ENCODE measurements at places on chromosomes 5 and 9.

DNA sequence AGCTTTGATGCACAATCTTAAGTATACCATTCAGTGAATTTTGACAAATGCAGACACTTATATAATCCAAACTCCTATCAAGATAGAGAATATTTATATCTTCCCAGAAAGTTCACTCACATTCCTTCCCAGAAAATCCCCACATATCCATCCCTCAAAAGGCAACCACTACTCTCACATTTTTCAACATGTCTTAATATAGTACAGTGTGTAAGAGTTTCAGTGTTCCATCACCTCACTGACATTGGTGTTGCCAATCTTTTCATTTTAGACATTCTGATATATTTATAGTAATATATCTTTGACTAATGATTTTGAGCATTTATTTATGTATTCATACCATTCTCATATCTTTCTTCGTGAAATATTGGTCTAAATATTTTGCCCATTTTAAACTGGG lies 38.1 kb upstream of the JAK2 start:
- DNase-seq = no peak

GRCh38 chr5:106862450-106863193 lies 808.1 kb downstream of the EFNA5 start:
- DNase-seq = no peak

- DNase-seq = no peak
These were observed 2.8 kb downstream of the PDLIM7 start for GRCh38 chr5:177494346-177495195.

GRCh38 chr5:181039931-181040630 lies at the start of gene BTNL9:
BTNL9 (plus strand) TSS chr5:181040266; CDS start chr5:181045490, 5,224 bp downstream.
- DNase-seq = no peak

GRCh38 chr5:133331941-133332340 lies 280.1 kb downstream of the HSPA4 start:
- no peak for DNase-seq

DNA sequence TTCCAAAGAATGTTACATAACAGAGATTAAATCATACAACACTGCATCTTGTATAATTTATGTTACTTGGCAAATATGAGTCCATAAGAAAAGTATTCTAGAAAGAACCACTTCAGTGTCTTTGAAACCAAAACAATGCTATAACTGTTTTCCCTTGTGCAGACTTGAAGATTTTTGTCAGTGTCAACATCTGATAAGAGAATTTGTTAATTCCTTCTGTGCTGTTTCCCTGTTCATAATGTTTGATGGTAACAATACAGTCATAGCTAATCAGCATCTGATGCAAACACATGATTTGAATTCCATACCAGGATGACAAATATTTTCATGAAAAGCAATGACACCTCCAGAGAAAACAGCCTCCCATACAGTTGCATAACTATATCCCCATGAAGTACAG lies 306.8 kb downstream of the SEMA5A start:
- no peak for DNase-seq

DNA sequence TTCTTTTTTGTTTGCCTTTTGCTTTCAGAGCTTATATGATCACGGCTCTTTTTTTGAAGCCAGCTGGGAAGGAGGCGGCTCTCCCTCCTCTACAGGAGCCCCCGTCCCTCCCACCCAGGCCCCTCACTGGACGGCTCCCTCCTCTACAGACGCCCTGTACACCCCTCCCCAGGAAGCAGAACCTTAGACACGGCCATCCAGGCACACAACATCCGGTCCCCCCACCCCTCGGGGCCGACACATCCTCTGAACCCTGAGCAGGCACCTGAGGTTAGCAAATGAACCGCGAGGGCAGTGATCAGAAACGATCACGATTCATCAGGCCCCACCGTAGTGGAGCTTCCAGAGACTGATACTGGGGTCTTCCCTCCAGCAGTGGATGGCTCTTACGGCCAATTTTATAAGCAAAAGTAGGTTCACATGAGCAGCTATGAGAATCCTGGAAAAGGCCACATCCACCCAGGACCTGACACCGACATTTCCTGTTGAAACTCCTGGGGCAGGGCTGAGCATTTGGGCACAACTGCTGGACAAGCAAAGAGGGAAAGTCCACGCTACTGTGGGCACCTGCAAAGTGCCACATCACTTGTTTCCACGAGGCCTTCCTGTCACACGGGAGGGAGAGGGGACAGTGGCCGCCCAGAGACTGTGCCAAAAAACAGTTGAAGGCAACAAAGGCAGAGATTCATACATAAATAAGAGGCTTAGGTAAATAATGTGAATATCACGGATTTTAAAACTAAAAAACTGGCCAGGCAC lies 78.9 kb downstream of the SEMA4D start:
- no peak for DNase-seq
